ENCODE measurements at places on chromosomes 16 and 17.

GRCh38 chr17:55414983-55415382 is 6.7 kb downstream of the MMD start:
- DNase-seq, result no peak

- no peak for DNase-seq
These were observed 44.6 kb upstream of the CIBAR2 start for GRCh38 chr16:85156869-85157268.

DNA sequence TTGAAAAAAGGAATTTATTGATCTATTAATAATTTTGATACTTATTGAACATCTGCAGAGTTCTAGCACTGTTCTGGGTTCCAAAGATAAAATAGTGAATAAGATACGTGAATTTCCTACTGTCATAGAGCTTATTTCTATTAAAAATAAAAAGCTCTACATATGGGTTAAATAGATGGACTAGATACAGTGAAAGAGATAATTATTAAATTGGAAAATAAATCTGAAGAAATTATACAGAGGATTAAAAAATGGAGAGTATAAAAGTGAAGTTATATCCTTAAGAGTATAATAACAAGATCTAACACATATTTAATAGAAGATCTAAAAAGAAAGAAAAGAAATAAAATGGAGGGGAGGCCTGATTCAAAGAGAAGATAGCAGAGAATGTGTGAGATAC is 10.1 kb upstream of the ABCA5 start:
- DNase-seq, result no peak

DNA sequence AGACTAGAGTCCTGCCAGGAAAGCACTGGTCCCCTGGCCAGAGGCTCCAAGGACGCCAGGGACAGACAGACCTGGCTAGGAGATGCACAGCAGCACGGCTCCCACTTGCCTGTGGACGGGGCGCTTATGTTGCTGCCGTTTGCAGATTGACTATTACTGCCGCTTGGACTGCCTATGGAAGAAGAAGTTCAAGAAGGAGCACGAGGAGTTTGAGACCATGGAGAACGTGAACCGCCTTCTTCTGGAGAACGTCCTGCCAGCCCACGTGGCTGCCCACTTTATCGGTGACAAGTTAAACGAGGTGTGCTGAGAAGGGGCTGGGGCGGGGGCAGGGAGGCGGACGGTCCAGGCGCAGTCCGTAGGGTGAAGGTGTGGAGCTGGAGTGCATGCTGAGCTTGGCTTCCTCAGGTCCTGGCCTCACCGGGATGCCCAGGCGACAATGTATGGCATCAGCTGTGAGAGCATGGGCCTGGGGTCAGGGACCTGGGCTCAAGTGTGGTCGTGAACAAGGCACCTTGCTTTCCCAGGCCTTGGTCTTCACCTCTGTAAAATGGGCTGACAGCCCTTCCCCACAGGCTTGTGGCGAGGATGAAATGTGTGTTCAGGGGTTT is 45.6 kb downstream of the ADCY7 start:
- DNase-seq, result no peak

GRCh38 chr17:56740481-56740880 is 93.2 kb downstream of the C17orf67 start:
- DNase-seq, result no peak

DNA sequence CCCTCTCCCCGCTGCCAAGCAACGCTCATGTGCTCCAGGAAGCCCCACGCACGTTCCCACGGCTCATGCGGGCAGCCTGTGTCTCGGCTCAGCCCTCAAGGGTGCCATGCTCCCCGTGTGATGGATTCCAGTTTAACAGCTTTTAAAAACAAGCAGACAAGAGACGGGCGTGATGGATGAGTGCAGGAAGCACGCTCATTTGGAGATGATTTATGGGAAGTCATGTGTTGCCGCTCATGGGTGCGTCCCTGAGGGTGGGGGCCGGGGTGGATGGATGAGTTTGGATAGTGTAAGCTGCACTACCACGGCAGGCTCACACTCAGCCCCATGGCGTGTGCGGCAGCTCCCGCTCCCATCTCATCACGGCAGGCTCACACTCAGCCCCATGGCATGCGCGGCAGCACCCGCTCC is 132.8 kb downstream of the RBFOX3 start:
- no peak for DNase-seq

DNA sequence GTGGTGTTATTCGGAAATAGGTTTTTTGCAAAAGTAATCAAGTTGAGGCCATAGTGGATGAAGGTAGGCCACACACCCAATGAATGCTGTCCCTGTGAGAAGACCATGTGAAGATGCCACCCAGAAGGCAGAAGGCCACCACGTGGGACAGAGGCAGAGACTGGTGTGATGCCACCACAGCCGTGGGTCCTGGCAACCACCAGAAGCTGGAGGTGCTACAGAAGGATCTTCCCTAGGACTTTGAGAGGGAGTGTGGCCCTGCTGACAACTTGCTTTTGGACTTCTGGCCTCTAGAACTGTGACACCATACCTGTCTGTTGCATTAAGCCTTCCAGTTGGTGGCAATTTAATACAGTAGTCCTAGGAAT is 49.3 kb downstream of the RMI2 start:
- DNase-seq, result no peak

GRCh38 chr16:9607515-9608230 is 516.2 kb downstream of the HAPSTR1 start:
- no peak for DNase-seq

- DNase-seq, result peak; percentile 75
These were observed 366.9 kb downstream of the SLC39A11 start for GRCh38 chr17:72725433-72726068.

GRCh38 chr16:88785106-88785924 is at the start of gene PIEZO1:
PIEZO1 (minus strand) TSS chr16:88785220; CDS start chr16:88784964, 256 bp downstream.
- no peak for DNase-seq
